ENCODE measurements at places on chromosomes 12 and 14.

GRCh38 chr12:94267921-94268471, 119.6 kb downstream of the PLXNC1 start:
- DNase-seq: no peak

DNA sequence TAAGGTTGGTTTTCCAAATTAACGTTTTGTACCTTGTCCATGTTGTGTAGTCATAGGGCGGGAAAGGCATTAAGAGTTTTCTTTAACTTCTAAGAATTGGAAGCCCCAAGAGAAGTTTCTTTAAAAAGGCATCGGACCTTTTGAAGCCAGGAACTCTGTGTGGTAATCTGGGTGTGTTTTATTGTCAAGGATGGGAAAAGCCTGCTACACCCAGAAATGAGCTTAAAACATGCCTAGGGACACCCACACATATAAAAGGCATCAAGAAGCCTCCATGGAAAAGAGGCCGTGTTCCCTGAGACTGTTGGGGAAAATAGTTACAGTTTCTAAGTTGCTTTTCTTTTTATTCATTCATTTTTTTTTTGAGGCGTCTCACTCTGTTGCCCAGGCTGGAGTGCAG, 81.0 kb upstream of the PTHLH start:
- DNase-seq: no peak

- DNase-seq: no peak
These were observed 179.3 kb upstream of the PZP start for GRCh38 chr12:9387450-9387849.

DNA sequence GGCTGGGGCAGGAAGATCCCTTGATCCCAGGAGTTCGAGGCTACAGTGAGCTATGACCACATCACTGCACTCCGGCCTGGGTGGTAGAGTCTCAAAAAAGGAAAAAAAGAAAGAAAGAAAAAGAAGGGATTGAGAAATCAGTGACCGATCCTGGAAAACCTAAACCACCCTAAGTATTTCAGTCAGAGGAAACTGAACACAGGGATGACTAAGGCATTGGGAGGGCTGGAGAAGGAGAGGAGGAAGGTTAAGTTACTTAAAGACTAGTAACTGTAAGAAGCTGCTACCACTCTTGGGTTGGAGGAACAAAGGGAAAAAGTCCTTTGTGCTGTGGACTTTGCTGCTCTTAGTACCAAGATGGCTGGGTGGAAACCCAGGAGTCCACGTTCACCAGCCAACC, 10.6 kb downstream of the HHIPL1 start:
- DNase-seq: no peak

GRCh38 chr14:55212634-55213033, 21.2 kb upstream of the DLGAP5 start:
- DNase-seq: no peak

- no peak for DNase-seq
These were observed 324.4 kb upstream of the KITLG start for GRCh38 chr12:88904705-88905104.

DNA sequence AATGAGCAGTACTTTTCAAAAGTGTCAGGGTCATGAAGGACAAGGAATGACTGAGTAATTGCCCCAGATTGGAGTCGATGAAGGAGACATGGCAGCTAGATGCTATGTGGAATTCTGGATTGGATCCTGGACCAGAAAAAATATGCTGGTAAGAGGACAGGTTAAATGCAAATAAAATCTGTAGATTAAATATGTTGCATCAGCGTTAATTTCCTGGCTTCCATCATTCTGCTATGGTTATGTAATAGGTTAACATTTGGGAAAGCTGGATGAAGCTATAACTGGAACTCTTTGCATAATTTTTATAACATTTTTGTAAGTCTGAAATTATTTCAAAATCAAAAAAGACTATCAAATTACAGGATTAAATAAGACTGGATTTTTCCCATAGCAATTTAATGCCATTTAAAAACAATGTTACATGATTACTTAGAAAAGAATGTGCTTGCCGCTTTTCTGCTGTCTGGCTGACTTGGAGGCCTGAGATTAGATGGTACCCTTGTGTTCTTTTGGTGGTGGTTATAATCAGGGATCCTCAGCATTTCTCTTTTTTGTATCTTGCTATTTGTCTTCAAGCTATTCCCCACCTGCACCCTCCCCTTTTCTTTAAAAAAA, 65.1 kb downstream of the FBXW8 start:
- no peak for DNase-seq

GRCh38 chr12:107127482-107128430, 34.4 kb upstream of the CRY1 start:
- no peak for DNase-seq

DNA sequence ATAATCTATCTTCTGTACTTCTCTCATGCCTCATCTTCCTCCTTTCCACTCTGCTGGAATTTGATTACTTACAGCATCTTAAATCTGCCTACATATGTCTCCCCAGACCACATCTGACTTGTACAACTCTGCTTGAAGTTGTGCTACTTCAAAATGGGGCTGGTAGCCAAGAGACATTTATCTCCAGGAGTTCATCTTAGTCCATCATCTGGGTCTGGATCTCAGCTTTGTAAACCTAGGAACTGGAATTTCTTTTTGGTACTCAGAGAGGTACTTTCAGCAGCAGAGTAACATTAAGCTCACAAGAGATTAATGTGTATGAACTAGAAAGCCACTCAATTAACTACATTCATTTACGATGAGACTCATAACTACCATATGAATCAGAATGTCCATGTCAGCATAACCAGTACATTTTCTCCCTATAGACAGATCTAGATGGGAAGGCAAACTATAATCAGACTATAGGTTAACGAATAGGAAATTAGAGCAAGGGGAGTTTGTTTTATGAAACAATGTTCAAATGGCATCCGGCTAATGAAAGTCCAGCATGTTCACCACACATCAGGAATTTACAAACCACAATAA, 178.8 kb downstream of the CEP128 start:
- no peak for DNase-seq

GRCh38 chr12:21248679-21249078, 86.0 kb downstream of the SLCO1A2 start:
- DNase-seq: no peak

DNA sequence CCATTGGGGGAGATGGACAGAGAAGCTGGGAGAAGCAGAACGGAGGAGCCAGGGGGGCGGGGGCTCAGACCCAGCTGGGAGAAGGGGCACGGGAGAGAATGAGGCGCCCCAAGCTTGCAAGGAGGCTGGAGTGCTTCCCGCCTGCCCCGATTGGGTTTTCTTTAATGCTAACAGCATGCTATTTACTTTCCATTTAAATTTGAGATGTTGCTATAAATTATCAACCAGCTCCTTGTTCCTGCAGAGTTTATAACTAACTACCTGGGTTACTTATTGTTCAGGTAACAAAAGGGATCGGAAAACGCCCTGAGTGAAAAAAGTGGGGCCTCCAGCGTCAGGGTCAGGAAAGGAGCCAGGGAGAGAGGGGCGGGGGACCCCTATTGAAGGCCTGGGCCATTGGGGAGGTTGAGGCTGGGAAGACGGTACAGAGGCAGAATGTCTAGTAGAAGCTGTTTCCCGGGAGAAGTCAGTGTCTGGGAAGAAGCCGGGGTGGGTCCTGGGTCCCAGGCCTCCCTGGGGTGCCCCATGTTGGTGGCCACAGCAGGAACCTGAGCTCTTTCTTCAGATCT, 2.5 kb downstream of the HNF1A start:
- DNase-seq: no peak

- no peak for DNase-seq
These were observed 17.3 kb upstream of the FIGNL2 start for GRCh38 chr12:51865757-51866270.

DNA sequence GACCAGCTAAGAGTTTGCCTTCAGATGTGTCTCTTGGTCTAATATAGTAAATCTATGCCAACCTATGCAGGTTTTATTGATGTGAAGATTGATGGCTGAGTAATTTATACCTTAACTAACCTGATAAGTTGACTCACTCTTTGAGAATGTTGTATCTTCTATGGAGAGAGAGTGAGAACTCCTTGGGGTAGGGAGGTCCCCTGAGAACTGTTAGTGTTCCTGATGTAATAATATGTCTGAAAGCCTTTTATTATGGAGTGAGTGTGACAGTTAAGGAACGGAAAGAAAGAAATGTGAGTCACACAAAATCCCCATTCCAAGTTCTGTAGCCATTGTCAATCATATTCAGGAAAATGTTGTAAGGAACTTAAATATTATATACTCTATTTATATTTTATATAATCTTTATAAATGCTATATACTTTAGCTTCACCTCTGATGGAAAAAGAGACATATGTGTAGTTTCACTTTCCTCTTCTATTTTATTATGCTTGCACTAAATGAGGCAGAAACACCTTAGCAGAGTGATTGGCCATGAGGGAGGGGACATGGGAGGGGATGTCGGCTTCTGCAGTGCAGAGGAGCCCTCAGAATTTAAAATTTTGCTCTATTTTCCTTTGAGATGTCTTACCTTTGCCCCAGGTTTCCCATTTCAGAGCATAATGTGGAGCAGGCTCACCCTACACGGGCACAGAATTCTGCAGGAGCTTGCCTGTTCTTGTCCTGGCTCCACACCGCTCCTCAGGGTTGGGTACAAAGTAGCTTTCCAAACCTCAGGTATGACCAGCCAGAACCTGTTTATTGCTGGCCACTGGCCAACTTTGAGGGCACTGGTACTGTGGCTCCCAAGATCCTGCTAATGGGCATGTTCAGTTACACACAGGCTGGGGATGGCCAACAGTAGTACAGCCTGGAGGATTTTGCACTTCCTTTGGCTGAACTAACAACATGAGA, 57.7 kb downstream of the ARF6 start:
- no peak for DNase-seq

- DNase-seq: no peak
These were observed 59.4 kb upstream of the AMIGO2 start for GRCh38 chr12:47139000-47139681.

GRCh38 chr12:45124485-45125155, 73.7 kb upstream of the DBX2 start:
- DNase-seq: no peak

DNA sequence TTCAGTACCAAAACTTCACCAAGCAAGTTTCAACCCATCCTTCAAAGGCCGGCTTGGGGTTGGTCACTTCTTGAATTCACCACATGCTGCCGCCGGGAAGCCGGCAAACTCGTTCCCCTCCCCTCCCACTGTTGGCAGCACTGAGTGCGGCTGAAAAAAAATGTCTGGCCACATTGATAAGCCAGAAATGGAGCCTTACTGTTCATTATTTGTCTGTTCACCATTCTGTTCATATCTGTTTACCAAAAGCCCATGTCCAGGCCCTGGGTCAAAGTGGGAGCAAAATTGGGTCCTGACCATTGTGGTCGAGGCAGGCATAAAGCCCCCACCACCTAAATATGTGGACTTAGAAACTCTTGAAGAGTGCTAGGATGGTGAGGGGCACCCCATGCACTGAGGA, 7.3 kb upstream of the HSP90AA1 start:
- DNase-seq: no peak

GRCh38 chr12:9342614-9343353, 134.6 kb upstream of the PZP start:
- no peak for DNase-seq

DNA sequence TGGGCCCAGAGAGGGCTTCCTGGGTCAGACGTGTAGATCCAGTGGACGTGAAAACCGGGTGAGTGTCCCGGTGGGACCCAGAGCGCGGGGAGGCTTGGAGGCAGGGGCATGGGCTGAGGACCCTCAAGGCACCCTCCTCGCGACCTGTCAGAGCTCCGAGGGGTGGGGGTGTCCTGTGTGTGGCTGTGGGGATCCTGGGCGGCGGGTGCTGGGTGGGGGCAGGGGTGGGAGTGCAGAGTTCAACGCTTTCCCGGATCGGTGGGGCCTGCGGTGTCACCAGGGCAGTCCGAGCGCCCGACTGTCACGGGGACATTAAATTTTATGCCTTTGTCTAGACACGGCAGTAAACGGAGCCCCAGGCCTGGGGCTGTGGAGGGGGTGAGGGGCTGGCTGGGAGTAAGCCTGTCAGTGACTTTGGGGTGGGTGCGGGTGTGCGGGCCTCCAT, 1.0 kb downstream of the TMEM121 start:
- DNase-seq: no peak

DNA sequence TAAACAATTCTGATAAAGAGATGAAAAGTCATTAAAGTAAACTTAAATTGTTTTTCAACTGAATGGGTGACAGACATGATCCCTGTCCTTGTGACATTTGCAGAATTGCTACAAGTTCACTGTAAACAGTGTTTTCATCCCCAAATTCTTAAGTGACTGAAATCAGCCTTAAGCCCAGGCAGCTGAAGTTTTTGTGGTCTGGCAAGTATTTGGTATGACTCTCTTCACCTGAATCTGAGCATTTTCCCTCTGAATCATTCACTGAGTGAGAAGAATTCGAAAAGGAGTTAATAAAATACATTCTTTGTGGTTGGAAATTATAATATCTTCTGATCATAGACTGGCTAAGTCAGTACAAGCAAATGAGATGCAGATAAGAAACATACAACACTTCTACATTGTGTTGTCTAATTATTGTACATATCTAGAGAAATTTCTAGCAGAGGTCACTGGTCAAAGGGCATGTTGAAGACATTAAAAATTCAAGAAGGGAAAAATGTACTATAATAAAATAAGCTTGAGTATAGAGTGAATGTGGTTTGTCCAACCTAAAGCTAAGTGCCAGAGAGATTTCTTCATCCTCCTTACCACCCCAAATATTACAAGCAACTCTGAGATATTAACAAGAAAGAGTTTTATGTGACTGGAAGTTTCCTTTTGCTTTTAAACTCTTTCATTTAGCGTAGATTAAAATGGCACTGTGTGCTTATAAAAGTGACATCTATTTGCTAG, 177.8 kb upstream of the DIO2 start:
- DNase-seq: peak; percentile 97

DNA sequence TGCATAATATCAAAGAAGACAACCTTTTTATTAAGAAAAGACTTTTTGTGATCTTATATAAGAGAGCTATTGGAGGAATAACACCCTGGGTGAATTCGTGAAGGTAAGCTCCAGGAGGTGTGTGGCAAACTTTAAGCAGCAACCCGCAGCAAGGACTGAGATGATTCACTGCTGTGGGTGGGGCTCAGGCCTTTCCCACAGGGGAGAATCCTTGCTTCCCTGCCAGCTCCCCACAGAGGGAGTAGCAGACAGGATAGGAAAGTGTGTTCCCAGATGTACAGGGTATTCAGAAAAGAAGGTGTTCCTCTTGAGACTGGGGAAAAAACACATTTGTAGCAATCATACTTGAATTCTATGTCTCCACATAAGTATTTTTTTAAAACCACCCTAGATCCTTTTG, 9.2 kb downstream of the NDUFA12 start:
- DNase-seq: no peak

GRCh38 chr12:5402009-5402935, 29.6 kb upstream of the NTF3 start:
- DNase-seq: no peak

GRCh38 chr12:83826112-83826511, 1086.5 kb downstream of the SLC6A15 start:
- DNase-seq: no peak

GRCh38 chr12:23204933-23205778, 580.2 kb downstream of the ETNK1 start:
- peak; percentile 18 for DNase-seq

GRCh38 chr12:65188179-65188701, 18.9 kb downstream of the LEMD3 start:
- no peak for DNase-seq

- DNase-seq: no peak
These were observed 2.5 kb downstream of the FAM222A start for GRCh38 chr12:109716092-109716479.

- no peak for DNase-seq
These were observed 890 bp upstream of the KIF26A start for GRCh38 chr14:104137297-104138097.
